Neural crest cell (in vitro differentiated cells): ENCODE measurements at places on chromosomes 2 and 18.
A peak's percentile ranks its signal among the peaks of the same experiment; 100 is the strongest.

GRCh38 chr2:65081232-65081685 lies 25.0 kb downstream of the CEP68 start:
- no peak for DNase-seq

- no peak for DNase-seq
These were observed 75.3 kb downstream of the MBD2 start for GRCh38 chr18:54149078-54149697.

- DNase-seq = no peak
These were observed 88.0 kb downstream of the AQP4 start for GRCh38 chr18:26777351-26778053.

DNA sequence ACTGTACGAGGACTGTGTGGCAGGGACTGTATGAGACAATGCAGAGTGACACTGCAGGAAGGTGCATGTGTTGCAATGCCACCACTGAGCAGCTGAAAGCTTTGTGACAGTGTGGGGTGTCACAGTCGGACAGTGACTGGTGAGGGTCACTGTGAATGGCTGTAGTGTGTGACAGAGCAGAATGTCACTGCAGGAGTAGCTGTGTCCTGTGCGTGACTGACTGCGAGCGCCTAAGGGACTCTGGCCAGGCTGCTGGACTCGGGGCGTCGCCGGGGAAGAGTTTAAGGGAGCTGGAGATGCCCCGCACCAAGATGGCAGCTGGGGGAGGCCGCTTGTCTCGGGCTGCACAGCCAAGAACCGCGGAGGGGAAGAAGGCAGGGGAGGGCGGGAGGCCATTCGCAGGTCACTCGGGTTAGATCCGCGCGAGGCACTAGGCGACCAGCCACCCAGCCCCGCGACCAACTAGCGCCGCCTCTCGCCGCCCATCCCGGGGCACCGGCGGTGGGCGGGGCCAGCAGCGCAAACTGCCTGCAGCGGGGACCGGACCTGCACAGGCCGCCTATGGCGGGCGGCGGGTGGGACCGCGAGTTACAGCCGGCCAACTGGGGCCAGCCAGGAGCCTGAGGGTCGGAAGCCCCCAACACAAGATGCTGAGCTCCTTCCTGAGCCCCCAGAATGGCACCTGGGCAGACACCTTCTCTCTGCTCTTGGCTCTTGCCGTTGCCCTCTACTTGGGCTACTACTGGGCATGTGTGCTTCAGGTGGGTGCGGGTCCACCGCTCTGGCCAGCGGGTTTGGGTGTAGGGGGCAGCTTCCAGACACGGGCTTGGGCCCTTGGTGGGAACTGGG lies at the start of gene ABHD1:
Gene ABHD1, plus strand, starts transcription at position 514 of the 849 bp plus-strand sequence. Its CDS starts 134 bp downstream, at position 648.
- DNase-seq = peak; percentile 44

GRCh38 chr18:79366177-79367094 lies 29.3 kb upstream of the NFATC1 start:
- no peak for DNase-seq

DNA sequence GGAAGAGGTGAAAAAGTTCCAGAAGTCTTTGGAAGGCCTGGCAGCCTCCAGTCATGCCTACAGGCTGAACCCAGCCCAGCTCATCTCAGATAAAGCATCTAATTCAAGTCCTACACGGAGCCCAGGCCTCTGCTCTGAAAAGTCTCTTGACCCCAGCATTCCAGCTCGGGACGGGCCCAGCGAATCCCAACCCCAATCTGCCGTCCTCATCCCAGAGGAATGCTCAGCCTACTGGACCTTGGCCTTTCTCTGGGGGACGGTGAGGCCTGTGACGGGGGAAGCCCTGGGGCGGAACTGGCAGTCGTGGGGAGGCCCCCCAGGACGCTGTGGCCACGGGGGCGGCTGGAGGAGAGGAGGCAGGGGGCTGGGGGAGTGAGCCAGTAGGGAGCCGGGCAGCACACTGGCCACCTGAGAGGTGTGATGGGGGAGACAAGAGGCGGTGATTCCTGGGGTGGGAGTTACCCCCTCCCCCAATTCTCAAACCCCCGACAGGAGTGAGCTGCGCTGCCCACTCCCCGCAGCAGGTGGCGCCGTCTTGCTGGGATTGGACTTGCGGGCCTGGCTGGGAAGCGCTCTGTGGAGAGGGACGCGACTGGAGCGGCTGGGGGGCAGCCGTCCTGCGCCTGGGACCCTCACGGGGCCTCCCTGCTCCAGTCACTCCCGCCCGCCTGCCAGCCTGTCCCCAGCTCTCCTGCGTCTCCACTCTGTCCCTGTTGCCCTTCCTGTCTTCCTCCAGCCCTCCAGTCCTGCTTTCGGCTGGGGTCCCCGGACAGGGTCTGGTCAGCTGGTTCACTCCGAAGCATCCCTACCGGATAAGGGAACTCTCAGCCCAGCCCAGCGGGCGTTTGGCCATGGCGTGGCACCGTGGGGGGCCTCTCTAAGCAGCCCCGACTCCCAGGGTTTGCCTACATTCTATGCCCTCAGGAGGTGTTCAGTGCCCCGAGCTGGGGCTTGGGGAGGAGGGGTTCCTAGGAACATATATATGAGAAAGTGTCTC lies 182.6 kb upstream of the HAAO start:
- DNase-seq = peak; percentile 83

DNA sequence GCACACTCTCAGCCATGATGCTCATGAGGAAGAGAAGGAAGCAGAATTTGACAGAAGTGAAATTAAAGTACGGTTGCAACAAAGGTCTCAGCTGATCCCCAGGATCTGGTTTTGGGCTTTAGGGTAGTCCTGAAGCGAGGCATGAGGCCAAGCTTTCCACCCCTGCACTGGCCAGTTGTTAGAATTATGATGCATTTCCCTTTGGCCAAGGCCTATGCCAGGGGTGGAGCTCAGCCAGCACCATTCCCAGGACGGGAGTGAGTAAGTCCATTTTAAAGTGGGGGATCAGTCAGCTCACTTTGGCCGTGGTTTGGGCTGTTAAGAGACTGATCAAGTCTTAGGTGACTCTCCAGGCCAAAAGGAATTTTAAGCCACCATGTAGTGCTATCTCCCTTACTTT lies 314.5 kb upstream of the MMADHC start:
- no peak for DNase-seq

- no peak for DNase-seq
These were observed 5.8 kb upstream of the ANO7 start for GRCh38 chr2:241182531-241183133.

GRCh38 chr2:38835015-38835601 lies 40.6 kb downstream of the DHX57 start:
- DNase-seq = peak; percentile 25

DNA sequence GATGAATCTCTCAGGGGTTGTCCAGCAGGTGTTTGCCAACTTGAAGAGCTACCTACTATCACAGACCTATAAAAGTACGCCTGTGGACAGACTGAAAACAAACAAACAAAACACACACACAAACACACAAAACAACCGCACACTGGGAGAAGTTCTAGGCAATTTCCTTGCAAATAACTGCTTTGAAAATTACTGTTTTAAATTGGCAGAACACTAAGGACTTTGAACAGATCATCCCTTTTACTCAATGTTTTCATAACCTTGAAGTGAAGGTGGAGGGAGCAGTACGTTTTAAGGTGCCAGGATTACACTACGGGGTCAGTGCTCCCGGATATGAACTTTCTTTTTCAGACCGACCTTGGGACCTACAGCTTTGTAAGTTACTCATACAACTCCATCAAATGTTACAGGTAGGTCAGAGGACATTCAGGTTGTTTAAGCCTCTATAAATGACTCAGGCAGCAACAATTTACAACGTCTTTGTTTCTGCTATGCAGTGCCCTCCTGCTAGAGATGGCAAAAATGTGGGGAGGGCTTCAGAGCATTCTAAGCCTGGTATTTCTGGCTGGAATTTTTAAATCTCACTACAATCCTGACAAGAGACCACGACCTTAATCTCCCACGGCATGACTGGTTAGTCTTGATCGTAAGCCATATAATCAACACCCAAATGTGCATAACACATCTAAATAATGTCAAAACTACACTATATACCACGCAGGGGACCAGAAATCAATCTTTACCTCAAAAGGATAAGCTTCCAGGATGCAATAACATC lies 1.4 kb upstream of the SLC20A1 start:
- DNase-seq = no peak

- no peak for DNase-seq
These were observed 655.5 kb upstream of the FANCL start for GRCh38 chr2:58896638-58897037.

- no peak for DNase-seq
These were observed 277.3 kb downstream of the MBD2 start for GRCh38 chr18:53947092-53947640.

DNA sequence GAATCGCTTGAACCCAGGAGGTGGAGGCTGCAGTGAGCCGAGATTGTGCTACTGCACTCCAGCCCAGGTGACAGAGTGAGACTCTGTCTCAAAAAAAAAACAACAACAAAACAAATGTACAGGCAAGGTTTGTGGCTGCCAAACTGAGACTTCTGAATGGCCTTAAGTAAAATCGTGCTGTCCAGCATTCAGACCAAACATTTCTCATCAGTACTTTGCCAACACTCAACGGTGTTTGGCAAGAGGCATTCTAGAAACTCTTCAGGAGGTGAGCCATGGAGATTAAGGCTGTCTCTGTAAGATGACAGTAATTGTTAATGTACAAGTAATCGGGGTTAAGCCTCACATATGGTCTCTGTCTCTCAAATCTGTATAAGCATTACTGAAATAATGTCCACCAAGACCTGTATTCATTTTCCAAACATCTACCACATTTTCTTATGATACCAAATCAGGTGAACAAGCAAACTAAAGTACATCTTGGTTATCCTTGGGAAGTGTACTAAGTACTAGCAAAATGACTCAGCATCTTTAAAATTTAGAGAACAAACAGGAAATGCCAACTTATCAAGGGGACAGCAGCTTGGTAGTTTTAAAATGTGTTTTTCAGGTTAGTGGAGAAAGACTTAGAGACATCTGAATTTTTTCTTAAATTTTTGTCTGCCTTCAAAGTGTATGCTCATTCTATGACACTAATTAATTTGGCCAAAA lies 29.3 kb downstream of the SERPINE2 start:
- no peak for DNase-seq

DNA sequence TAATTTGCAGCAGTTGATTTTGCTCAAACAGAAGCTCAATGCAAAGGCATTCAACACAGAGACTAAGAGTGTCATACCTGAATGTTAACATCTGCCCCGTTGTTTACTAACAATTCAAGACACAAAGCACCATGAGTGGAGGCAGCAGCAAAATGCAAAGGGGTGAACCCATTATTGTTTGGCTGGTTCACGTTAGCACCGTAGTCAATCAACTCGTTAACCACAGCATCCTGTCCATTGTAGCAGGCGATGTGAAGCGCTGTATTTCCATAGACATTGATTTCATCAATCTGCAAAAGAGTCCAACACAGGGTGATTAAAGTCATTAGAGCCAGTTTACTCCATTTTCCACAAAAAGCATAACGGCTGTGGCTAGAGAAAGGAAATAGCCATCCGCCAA lies 189.3 kb downstream of the ANKRD44 start:
- no peak for DNase-seq

DNA sequence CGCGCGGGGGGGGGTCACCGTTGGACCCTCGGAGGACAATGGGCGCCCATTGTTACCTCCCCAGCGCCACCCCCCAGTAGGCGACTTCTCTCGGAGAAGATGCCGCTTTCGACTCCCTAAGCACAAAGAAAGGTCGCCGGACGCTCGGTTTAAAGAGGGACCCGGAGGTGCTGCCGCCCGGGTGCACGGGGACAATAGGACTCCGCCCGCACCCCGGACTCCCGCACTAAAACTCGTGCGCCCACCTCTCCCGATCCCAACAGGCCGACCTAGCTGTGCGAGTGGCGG lies 318 bp upstream of the CDC42EP3 start:
- no peak for DNase-seq

DNA sequence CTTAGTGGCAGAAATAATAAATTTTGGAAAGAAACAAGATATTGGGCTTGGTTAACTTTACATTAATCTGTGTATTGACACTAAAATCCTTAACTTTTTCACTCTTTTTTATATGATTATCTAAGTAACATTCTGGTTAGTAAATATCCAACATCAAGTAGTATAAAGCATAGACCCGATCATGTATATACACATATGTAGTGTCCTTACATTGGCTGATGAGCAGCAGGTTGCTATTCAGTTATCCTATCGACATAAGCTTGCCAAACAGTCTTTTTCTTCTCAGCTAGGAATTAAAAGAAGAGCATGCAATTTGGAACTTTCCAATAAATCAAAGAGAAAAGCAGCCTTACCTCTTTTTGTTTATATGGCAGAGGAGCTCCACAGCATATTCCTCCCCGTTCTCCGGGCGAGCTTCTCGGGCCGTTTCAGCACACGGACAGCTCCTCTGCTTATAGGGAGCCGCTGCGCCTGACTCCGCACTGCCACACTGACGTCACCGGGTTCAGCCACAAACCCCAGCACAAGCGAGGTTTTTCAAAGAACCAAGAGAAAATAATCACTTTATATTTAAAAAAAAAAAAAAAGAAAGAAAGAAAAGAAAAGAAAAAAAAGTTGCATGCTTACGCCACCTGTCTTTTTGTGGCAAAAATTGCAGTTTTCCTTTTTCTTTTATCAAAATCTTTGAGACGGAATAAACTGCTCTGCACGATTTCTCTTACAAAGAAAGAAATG lies at the start of gene SCG2:
Gene SCG2, minus strand, starts transcription at position 430 of the 735 bp plus-strand sequence. CDS start 3,079 bp downstream, outside the sequence.
- peak; percentile 59 for DNase-seq

DNA sequence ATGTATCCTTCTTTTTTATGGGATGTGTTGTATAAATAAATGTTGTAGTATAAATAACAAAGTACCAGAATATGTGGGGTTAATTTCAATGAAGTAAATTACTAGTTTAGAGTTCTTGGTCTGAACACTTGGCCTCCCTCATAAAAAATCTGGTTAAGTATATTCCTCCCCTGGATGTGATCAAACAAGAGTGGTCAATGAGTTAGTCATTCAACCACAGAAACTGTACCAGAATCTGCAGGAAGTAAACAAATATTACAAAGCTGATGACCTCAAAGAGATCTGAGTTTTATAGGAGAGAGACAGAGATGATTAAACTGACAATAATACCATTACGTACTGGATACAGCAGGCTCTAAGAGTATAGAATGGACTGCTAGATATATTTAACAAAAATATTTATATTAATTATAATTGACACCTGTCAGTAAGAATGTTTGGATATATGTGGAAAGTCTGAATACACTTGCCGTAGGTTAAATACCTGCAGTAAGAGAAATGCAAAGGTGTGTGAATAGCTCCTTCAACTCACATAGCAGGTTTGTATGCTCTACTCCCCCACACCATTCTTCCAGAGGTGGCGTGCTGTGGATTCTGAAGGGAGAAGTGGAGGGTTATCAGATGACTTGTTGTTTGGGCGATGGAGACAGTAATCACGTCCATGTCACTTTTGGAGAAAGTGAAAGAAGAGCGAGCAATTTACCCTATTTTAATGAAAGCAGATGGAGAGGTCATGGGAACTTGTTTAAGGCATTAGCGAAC lies 108.3 kb upstream of the LRATD1 start:
- DNase-seq = no peak
